Activated CD4-positive, alpha-beta T cell treated with anti-CD3 and anti-CD28 coated beads, Interleukin-10, Interleukin-2, amounts not matched to agents 100 ng/mL and 50 ng/mL, durations not matched to agents 16 hours and 8 hours (primary cell): ENCODE measurements at places on chromosomes 11 and 22.
A peak's percentile ranks its signal among the peaks of the same experiment; 100 is the strongest.

- DNase-seq = no peak
Measured at GRCh38 chr22:49039625-49040024, 788.0 kb downstream of the BRD1 start.

DNA sequence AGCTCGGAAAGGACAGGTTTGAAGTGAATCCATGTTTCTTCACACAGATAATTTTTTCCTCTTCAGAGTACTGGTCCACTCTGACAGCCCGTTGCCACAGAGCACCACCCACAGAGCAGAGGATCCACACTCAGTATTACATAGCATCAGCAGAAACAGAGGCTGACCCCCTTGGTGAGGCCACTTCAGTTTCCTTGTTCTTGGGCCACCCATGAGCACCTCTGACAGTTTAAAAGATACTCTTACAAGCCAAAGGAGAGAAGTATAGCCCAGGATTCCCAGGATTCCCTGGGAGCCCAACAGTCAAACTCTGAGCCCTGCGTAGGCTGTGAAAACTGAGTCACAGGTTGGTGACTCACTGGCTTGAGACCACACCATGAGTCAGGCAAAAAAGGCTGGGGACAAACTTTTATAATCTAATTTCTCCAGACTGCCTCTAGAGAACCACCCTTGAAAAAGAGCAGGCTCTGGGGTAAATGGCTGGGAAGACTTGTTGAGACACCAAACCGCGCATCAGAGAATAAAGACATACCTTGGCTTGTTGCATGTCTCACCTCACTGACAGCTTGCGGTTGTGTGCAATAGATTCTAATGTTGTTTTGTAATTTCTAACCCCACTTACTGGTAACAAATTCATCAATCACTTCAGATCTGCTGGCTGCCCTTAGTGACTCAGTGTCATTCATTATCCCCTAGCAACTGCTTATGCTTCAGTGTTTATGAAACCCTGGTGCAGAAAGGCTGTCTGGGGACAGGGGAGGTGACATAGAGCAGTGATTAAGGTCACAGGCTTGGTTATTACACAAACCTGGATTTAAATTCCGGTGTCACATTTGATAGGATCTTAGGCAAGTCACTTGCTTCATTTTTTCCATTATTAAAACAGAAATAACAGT lies 56.9 kb upstream of the PRSS23 start:
- peak; percentile 81 for DNase-seq

DNA sequence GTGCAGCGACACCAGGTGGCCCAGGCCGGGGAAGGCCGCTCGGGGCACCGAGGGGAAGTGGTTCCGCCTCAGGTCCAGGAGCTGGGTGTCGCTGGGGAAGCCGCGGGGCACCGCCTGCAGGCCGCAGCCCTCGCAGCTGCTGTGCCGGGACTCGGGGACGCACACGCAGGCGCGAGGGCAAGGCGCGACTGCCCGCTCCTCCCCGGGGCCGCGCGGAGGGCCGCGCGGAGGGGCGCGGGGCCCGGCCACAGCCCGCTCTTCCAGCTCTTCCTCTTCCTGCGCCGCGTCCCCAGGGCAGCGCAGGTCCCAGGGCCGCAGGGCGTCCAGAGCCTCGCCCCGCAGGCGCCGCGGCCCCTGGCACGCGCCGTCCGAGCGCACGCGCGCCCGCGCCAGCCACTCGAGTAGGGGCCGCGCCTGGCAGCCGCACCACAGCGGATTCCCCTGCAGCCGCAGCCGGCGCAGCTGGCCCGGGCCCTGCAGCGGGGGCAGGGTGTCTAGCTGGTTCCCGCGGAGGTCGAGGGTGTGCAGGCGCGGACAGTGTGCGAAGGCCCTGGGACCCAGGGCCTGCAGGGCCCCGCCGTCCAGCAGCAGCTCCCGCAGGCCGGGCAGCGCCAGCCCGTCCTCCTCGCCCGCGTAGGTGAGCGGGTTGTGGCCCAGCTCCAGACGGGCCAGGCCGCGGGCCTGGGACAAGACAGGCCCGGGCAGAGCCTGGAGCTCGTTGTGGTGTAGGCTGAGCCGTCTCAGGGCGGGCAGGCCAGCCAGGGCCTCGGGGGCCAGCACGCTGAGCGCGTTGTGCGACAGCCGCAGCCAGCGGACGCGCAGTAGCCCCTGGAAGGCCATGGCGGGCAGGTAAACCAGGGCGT lies 2.8 kb downstream of the CHADL start:
- peak; percentile 87 for DNase-seq

GRCh38 chr22:37425800-37426705 lies 1.2 kb downstream of the ELFN2 start:
- no peak for DNase-seq

- no peak for DNase-seq
Measured at GRCh38 chr11:134478176-134478575, 66.1 kb upstream of the B3GAT1 start.

GRCh38 chr11:125388611-125389010 lies 107.5 kb downstream of the FEZ1 start:
- no peak for DNase-seq

GRCh38 chr11:32312865-32313403 lies 122.4 kb downstream of the WT1 start:
- peak; percentile 58 for DNase-seq

DNA sequence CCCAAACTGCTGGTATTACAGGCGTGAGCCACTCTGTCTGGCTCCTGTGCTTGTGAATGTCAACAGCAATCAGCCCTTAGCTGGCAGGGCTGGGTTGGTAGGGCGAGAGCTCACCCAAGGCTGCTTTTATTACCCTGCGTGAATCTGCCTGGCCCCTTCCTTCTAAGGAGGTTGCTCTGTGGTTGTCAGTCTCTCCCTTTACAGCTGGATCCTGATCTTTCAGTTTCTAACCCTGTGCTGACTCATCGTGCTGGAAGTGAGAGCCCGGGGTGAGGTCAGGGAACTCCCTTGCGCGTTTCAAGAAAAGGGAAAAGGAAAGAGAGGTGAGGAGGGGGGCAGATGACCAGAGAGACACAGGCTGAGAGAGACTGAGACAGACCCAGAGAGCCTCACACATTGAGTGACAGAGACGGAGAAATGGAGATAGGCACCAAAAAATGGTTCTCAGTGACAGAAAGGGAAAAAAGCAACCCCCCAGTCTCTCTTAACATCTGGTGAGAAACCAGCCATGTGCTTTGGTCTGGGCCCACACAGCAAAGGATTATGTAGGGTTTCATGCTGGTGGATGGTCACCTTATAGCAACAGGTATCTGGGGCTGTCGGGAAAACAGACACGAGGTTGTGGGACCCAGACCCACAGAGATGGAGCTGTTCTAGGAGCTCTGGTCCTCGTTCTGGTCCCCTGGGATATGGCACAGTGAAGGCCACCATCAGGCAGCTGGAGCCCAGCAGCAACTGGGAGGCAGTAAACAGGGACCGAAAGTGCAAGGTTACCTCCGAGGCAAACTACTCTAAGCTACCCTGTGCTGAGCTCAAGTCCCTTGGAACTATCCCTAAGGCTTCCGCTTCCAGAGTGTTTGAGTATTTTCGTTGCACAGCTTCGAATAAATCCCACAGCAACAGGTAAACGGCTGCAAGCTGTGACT lies 2.5 kb downstream of the TCN2 start:
- peak; percentile 78 for DNase-seq

DNA sequence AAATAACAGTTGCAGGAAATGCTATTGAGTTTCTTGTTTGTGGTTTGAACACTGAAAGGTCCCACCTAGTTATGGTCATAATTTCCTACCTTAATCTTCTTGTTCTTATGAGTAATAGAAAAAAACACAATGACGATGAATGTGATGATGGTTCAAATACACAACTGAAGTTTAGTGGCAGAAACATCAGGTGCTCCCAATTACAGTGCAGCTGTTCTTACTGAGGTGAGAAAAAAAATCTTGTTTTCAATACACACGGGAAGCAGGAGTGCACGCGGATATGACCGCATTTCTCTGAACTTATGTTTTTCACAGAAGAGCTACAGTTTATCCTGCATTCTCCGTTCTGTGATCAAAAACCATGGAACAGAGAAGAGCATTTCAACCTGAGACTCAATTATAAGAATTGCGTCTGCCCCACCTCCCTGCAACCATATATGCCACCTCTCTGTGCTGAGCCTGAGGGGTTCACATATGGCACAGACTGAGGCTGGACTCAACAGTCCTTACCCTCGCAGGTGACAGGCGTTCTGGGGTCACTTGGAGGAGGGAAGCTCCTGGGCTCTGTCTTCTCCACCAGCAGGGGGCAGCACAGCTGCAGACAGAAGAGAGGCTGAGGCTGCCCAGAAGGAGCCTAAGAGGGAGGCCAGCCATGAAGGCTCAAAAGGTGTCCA lies 99.7 kb upstream of the IGLL5 start:
- DNase-seq = peak; percentile 76

- DNase-seq = no peak
Measured at GRCh38 chr11:126597041-126597440, 241.6 kb downstream of the ST3GAL4 start.

- DNase-seq = no peak
Measured at GRCh38 chr11:126214441-126214840, 2.9 kb downstream of the FAM118B start.

DNA sequence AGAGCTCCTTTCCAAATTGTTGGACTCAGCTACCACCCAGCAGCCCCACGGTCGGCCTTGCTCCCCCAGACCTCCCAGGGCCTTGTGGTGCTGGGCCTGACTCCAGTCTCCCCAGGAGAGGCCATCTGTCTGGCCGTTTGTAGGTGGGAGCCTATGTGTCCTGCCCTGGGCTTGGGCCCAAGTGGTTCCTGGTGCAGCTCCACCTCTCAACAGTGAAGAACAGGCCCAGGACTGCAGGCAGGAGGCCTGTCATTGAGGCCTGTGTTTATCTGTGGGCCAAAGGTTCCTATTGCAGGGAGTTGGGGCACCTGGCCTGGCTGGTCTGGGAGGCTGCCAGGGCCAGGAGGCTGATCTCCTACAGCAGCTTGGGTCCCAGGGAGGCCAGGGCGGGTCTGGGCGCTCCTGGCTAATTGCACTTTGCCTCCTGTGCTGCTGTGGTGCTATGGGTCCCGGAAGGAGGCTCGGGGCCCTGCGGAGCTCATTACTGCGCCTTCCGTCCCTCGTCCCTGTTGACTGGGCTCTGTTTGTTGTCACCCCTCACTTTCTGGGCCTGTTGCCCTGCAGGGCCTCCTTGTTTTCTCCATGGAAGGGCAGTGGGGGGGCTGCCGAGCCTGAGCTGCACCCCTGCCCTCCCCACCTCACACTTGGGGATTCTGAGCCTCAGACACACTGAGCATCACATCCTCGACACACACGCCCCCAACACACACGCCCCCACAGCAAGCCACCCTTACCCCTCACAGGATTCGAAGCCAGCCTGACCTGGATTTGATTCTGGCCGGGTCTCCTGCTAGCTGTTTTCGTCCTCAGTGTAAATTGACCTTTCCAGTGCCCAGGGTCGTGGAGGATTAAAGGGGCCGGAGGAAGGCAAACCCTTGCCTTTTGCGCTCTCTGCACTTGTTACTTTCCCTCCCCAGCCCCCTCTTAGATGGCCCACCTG lies 6.8 kb upstream of the OMP start:
- no peak for DNase-seq

DNA sequence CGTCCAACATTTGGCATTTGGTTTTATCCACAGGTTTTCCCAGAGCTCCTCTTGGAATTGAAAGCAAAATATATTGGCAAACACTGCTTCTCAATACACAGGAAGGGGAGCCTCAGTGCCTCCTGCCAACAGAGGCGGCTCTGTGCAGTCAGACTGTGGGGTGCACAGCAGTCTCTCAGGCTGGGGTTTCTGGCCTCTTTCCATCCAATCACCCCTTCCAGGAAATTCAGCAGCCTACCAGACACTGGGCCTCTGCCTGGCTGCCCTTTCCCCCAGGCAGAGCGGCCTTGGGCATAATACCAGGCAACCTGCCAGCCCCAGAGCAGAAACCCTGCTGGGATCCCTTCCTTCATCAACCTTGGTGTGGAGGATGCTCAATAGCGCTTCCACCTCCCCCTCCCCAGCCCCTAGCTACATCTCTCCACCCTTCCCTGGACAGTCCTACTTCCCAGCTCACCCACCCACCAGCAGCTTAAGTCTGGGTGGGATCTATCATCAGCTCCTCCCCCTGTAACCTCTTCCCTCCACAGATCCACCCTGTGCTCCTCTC lies 17.8 kb upstream of the RAPSN start:
- no peak for DNase-seq

DNA sequence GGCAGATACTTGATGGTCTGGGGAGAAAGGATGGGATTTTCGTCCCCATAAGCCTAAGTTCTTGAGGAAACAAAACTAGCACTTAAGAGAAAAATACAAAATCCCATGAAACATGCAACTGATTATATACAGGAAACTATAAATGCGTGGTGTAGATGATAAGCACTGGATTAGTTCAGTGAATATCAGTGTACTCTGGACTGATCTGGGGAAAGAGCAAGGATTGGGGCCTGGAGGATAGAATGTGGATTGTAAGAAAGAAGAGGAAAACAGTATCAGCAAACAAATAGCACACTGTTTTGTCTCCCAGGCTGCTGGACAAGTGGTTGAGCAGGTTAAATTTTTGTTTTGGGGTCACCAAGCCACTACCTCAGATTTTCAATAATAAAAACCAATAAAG lies 49.8 kb downstream of the DCUN1D5 start:
- no peak for DNase-seq
